Activated CD4-positive, alpha-beta T cell treated with anti-CD3 and anti-CD28 coated beads, Interleukin-2, Interleukin-6, amounts not matched to agents 100 ng/mL and 50 ng/mL, durations not matched to agents 16 hours and 8 hours (primary cell): ENCODE measurements at places on chromosomes 7 and 10.
A peak's percentile ranks its signal among the peaks of the same experiment; 100 is the strongest.

DNA sequence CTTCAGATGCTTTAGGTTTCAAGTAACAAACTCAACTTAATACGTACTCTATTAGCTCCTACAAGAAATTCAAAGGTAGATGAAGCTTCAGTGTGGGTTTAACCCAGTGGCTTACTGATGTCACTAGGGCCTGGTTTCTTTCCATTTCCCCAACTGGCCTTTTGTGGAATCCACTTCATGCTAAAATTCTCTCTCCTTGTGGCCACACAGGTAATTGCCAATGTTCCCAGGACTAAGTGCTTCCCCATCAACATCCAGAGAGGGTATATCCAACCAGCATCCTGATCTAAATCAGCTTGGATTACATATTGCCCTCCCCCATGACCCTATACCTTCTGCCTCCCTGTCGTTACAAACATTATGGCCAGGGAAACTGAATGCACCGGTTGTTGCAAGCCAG, 10.7 kb downstream of the FBXL13 start:
- DNase-seq: no peak

DNA sequence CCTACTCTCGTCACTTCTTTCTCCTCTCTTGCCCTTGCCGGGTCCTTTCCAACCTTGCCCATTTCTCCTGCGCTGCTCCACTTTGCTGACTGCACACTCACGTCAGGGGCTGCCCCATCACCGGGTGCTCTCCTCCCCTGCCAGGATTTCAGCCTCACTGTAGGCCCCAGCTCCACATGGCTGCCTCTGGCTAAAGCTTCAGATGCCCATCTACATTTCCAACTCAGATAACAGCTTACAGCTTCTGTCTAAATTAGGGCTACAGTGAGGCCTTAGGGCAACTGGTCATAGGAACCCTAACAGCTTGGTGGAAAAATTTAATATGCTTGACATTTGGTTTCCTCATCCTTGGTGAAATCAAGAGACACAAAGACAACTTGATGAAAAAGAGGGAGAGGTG, 25.9 kb downstream of the C10orf120 start:
- no peak for DNase-seq

DNA sequence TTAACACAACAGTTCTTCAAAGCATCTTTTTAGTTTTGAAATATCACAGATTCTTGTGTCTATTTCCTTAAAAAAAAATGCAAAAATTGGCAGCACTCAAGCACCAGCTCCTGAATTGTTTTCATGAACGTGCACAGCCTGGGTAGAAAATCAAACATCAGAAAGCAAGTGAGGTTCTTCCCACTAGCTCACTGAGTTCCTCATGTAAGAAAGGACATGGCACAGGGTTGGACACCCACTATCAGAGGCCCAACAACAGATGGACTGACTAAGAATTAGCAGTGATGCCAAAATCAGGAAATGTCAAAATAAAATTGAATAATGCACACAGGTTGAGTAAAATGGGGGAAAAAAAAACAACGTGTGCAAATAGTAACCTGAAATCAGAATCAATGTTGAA, 146.8 kb downstream of the PCLO start:
- DNase-seq: no peak

- peak; percentile 61 for DNase-seq
These were observed 26.5 kb downstream of the DNAJB12 start for GRCh38 chr10:72328045-72328828.

GRCh38 chr10:116521424-116522290, 24.1 kb upstream of the PNLIP start:
- peak; percentile 47 for DNase-seq

DNA sequence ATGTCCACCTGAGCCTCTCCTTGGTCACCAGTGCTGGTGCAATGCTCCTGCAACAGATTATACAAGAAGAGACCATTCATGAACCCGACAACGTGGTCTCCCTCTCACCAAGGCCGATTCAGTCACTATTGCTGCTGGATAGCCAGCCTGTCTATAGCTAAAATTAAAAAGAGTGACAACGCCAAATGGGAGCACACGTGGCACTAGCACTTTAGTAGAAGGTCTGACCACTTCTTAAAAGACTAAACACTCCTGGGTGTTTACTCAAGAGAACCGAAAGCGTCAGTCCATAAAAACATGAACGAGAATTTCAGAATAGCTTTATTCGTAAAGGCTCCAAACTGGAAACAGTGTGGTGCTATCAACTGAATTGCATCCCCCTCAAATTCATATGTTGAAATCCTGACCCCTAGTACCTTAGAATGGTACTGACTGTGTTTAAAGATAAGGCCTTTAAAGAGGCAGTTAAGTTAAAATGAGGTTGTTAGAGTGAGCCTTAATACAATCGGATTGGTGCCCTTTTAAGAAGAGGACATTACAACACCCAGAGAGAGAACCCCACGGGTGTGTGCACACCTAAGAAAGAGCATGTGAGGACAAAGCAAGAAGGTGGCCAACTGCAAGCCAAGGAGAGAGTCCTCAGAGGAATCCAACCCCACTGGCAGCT, 4.4 kb upstream of the GALNTL5 start:
- no peak for DNase-seq

- DNase-seq: no peak
These were observed 41.7 kb downstream of the REEP3 start for GRCh38 chr10:63562857-63563256.

- no peak for DNase-seq
These were observed 14.9 kb downstream of the GTF2I start for GRCh38 chr7:74672343-74672915.

GRCh38 chr10:127899766-127900387, 7.0 kb upstream of the PTPRE start:
- DNase-seq: peak; percentile 17

DNA sequence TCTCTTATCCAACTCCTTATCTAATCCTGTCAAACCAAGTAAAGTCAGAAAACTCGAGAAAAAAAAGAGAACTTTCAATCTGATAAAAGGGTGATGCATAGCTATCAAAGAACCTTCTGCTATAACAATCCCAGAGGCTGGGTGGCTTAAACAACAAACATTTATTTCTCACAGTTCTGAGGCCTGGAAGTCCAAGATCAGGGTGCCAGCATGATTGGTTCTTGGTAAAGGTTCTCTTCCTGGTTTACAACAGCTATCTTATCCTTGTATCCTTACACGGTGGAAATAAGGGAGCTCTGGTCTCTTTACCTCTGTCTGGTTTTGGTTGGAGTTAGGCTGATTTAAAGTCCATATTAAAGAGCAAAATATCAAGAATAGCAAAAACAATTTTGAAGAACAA, 131.9 kb downstream of the PHTF2 start:
- DNase-seq: no peak

DNA sequence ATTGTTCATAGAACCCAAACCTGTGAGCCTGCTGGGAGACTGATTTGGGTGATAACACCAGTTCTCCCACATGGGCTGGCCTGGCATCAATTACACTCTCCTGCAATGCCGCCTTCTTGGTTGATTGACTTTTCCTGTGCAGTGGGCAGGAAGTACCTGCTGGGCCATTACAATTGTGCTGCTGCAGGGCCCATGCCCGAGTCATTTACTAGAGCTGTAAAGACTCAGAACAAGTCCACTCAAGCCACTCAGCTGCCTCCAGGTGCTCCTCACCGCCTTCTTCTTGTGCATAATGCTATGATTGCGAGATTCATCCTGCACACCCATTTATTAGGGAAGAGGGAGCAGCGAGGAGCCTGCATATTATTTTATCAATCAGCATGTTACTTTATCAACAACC, 264.0 kb downstream of the TCERG1L start:
- no peak for DNase-seq

DNA sequence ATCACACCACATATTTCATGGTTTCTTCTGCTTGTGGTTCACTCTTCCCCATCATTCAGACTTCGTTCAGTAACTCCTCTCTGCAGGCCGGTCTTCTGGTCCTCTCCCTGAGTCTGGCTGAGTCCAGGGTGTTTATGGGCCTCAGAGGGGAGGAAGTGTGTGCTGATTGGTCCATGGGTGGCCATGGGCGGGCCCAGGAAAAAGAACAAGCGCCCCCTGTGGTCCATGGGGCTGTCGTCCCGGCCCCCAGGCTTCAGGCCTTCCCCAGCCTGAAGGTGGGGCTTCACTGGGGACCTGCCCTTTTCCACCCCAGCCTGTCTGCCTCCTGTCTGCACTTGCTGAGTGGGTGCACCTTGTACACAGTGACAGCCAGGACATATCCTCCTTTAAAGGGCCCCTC, 123.7 kb downstream of the VIPR2 start:
- DNase-seq: no peak

- no peak for DNase-seq
These were observed 1023.5 kb upstream of the C7orf33 start for GRCh38 chr7:147567043-147567442.

- DNase-seq: no peak
These were observed 49.1 kb upstream of the CDC14C start for GRCh38 chr7:48875045-48875916.

DNA sequence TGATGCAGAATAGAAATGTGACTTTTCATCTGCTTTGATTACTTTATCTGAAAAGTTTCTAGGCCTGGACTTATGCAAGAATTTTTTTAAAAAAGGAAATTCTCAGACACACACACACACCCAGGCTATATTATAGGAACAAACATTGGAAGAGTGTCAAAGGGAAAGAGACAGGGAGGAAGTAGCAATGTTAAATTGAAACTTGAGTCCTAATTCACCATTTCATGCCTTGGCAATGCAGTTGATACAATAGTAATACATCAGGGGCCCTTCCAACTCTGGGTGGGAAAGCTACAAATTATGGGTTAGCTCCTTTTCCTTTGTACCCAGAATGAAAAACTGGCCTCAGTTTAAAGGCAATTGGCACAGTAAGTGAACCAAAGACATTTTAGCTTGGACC, 258.0 kb upstream of the LYZL1 start:
- no peak for DNase-seq

- no peak for DNase-seq
These were observed 90.5 kb downstream of the TWIST1 start for GRCh38 chr7:19026888-19027287.

- no peak for DNase-seq
These were observed 51.7 kb downstream of the SVOPL start for GRCh38 chr7:138649506-138649905.
